Adrenal gland (tissue), 19 donors: ENCODE measurements at places on chromosomes 2 and 18. TPM values are rescaled to one million over a fixed set of nuclear protein-coding genes. Genes with fewer than 3 reads are reported as not detected.

Gene ITGB6
- not detected for total RNA-seq

Gene PLB1
- 23.5 TPM for total RNA-seq

Gene SLC30A3
- total RNA-seq: 5.6 TPM

Gene USP37
- 13.6 TPM for total RNA-seq

DNA sequence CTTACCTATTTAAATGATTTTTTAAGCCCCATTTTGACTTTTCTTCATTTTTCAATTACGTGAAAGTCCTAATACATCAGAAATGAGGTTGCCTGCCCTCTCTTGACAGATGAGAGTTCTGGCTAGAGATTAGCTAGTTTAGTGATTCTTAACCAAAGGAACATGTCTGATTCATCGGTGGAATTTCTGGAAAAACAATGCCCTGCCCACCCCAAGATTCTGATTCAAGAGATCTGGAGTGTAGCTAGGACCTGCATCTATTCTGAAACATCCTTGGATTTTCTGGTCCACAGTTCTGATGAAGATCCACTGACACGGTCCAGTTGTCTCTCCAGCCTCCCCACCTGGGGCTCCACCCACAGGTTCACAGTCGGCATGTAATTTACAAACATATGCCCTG, 111.2 kb downstream of the KLF7 start:
- no peak overlapping the region for H3K4me3 ChIP-seq
- H3K27ac ChIP-seq: no peak overlapping the region
- no peaks in the 10 kb centered on the region for H3K27me3 ChIP-seq
- no peaks in the 10 kb centered on the region for H3K36me3 ChIP-seq
- DNase-seq: no peak
- H3K4me1 ChIP-seq: no peaks in the 10 kb centered on the region

DNA sequence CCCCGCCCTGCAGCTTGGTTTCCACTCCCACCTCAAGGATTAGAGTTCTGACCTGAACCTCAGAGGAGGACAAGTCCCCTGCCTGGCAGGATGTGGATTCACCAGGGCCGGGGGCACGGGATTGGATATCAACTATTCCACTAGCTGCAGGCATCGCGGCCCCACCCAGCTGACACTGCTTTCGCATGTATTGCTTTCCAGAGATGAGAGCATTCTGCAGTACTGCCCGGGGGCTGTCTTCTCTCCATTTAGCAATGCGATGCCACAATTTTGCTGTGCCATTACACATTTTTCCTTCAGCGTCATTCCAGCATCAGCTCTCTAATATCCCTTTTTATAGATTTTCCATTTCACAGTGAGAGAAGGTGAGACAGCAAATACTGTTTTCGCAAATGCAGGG, 42.0 kb downstream of the CTIF start:
- H3K27me3 ChIP-seq: no peaks in the 10 kb centered on the region
- DNase-seq: no peak
- H3K4me1 ChIP-seq: peaks cover 12% of the 10 kb centered on the region
- H3K36me3 ChIP-seq: no peaks in the 10 kb centered on the region
- no peak overlapping the region for H3K4me3 ChIP-seq

GRCh38 chr2:212427638-212428037, 111.0 kb downstream of the ERBB4 start:
- no peaks in the 10 kb centered on the region for H3K4me1 ChIP-seq
- H3K4me3 ChIP-seq: no peak overlapping the region
- no peak overlapping the region for H3K27ac ChIP-seq
- no peaks in the 10 kb centered on the region for H3K36me3 ChIP-seq

- H3K27ac ChIP-seq: no peak overlapping the region
- no peaks in the 10 kb centered on the region for H3K4me1 ChIP-seq
- no peak overlapping the region for H3K4me3 ChIP-seq
- no peak for DNase-seq
Observed at GRCh38 chr2:28152585-28153280, 239.9 kb upstream of the FOSL2 start.

DNA sequence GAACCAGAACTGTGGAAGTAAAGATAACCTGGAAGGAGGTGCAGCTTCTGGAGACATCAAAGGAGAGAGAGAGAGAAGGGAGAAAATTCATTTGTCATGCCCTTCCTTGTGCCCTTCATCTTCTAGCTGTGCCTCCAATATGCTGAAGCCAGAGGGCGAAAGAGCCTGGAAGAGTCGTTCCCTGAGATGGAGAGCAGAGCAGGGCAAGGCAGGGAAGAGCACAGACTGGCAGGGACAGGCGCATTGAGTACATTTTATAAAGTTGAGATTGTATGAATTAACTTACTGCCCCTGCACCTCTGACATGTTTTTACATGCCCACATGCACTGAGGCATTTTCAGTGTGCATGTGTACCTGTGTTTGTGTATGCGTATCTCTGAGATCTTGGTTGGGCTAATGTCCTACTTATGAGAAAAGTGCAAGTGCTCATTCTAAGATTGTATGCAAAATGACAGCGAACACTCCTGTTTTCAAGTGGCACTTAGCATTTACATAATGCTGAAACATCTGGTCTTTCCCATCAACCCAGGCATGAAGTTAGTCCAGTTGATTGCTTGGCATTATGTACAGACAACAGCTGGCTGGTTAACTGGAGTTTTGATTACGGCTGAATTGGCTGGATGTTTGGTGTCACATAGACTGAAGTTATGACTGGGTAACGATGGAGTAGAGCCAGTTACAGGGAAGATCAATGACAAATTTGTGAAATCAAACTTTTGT, 23.7 kb upstream of the MMADHC start:
- H3K36me3 ChIP-seq: no peaks in the 10 kb centered on the region
- H3K27me3 ChIP-seq: no peaks in the 10 kb centered on the region
- DNase-seq: no peak
- no peaks in the 10 kb centered on the region for H3K4me1 ChIP-seq
- H3K4me3 ChIP-seq: no peak overlapping the region
- H3K27ac ChIP-seq: no peak overlapping the region
